ENCODE measurements at places on chromosomes 4 and X. TPM values are rescaled to one million over a fixed set of nuclear protein-coding genes. Genes with fewer than 3 reads are reported as not detected.

Gene CHRNA9
- total RNA-seq: not detected

Gene SLC10A4
- total RNA-seq: not detected

Gene RTL9
- 0.22 TPM for total RNA-seq

Gene XAGE1B
- not detected for total RNA-seq

Gene ATP11C
- 58.6 TPM for total RNA-seq

Gene PNMA5
- not detected for total RNA-seq

Gene NAP1L3
- 21.8 TPM for total RNA-seq

Gene SHROOM2
- 2.0 TPM for total RNA-seq

Gene SNCA
- total RNA-seq: 0.32 TPM

Gene CTAG1B
- total RNA-seq: not detected

Gene MAGEC3
- total RNA-seq: not detected

Gene TNMD
- not detected for total RNA-seq

Gene TMEM144
- 11.8 TPM for total RNA-seq

Gene EDNRA
- total RNA-seq: 0.39 TPM

Gene VEGFC
- 29.1 TPM for total RNA-seq

Gene NRK
- 3.4 TPM for total RNA-seq

Gene PGM2
- 29.9 TPM for total RNA-seq

Gene CYLC1
- total RNA-seq: not detected

Gene GPR119
- total RNA-seq: not detected

Gene MPC1L
- total RNA-seq: not detected

Gene ATP2B3
- total RNA-seq: under 0.01 TPM

Gene TDO2
- 0.26 TPM for total RNA-seq

Gene ACE2
- not detected for total RNA-seq

Gene CD40LG
- total RNA-seq: not detected

Gene PDCL2
- not detected for total RNA-seq

Gene TAPT1
- total RNA-seq: 23.5 TPM

Gene GLOD5
- not detected for total RNA-seq

Gene UGT2B17
- total RNA-seq: not detected

Gene GC
- not detected for total RNA-seq
